Activated CD8-positive, alpha-beta T cell treated with anti-CD3 and anti-CD28 coated beads, Interleukin-2, amount 10 ng/mL, durations not matched to agents 7 days and 5 days (primary cell): ENCODE measurements at places on chromosomes 13 and 19. TPM values are rescaled to one million over a fixed set of nuclear protein-coding genes. Genes with fewer than 3 reads are reported as not detected.

The CKM gene
- total RNA-seq: not detected

The PARP4 gene
- 52.1 TPM for total RNA-seq

The ACOD1 gene
- not detected for total RNA-seq

The IGSF23 gene
- total RNA-seq: not detected

The LIN37 gene
- 10.5 TPM for total RNA-seq

The ITGBL1 gene
- total RNA-seq: not detected

The SMIM24 gene
- total RNA-seq: 3.5 TPM

The ARHGAP35 gene
- total RNA-seq: 24.1 TPM

The APOC1 gene
- not detected for total RNA-seq

The ELANE gene
- not detected for total RNA-seq

The ZNF571 gene
- 2.2 TPM for total RNA-seq

The ARHGEF18 gene
- 40.5 TPM for total RNA-seq

The ZNF761 gene
- 13.8 TPM for total RNA-seq

The A1BG gene
- total RNA-seq: 14.9 TPM

The PSG6 gene
- not detected for total RNA-seq

The TRPM4 gene
- total RNA-seq: not detected

The C3 gene
- 1.2 TPM for total RNA-seq

The KCNC3 gene
- total RNA-seq: 0.39 TPM

The ALG5 gene
- total RNA-seq: 32.0 TPM

The ZNF534 gene
- not detected for total RNA-seq

The NLRP4 gene
- not detected for total RNA-seq

The MBOAT7 gene
- 56.9 TPM for total RNA-seq

The SH2D3A gene
- total RNA-seq: 28.2 TPM

The ZNF625 gene
- total RNA-seq: 5.2 TPM

The CYP2A7 gene
- not detected for total RNA-seq

The IL11 gene
- total RNA-seq: 0.26 TPM

The ZNF540 gene
- 1.2 TPM for total RNA-seq

The URAD gene
- total RNA-seq: not detected

The ZNF541 gene
- total RNA-seq: 0.10 TPM

The RPS19 gene
- total RNA-seq: 3,056 TPM

The CCDC70 gene
- total RNA-seq: not detected

The NACC1 gene
- 84.8 TPM for total RNA-seq

The MED16 gene
- 55.9 TPM for total RNA-seq

The ZNF235 gene
- total RNA-seq: 5.6 TPM

The IL17D gene
- total RNA-seq: 0.13 TPM

The CGB7 gene
- not detected for total RNA-seq

The KLC3 gene
- total RNA-seq: not detected

The FUT6 gene
- 0.18 TPM for total RNA-seq

The TRPC4 gene
- not detected for total RNA-seq

The TMEM147 gene
- 54.1 TPM for total RNA-seq

The CRX gene
- not detected for total RNA-seq

The ICAM1 gene
- 10.7 TPM for total RNA-seq

The ZNF491 gene
- 2.1 TPM for total RNA-seq

The CGB2 gene
- total RNA-seq: not detected
